AML-193 (cell line): ENCODE measurements at places on chromosomes 2 and 18.

DNA sequence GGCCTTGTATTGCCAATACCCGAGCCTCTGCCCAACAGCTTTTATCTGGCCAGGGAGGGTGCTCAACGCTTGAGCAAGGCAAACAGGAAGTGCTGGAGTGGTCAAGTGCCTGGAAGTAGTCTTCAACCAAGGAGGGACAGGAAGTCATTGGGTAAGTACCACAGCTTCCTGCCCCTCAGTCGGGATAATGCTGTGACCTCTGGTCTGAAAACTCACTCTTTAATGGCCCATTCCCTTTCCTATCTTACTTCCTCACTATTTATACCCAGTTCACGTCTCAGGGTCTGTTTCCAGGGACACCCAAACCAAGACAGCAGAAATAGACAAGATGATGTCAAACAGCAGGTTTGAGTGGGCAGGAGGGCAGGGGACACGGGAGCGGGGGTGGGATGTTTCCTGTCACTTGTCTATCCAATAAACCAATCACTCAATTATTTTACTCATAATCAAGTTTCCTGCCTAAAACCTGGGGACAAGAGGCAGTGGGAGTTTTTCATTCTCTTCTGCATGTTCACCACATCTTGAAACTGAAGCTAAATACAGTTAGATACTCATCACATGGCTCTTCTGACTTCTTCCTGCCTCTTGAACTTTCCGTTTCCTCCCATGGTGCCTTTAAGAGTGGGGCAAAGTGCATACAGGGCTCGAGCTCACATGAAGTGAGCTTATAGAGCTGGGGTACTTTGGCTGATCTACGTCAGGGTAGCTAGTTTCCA lies 68.9 kb upstream of the CAB39 start:
- DNase-seq: peak; percentile 94

DNA sequence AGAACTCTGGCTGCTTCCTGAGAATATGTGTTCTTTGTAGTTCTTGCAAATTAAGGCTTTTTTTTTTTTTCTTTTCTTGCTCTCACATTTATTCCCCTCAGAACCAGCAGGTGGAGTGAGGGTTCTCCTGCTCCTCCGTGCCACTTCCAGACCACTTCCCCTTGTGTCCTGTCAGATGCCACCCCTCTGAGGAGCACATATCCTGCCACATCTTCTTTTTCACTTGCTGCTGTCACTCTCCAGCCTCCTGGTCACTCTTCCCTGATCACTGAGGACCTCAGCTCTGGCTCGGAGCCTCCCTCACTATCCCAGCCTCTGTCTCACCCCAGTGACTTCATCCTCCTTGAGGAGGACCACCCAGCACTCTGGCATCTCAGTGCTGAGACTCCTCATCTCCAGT lies 100.5 kb downstream of the TACR1 start:
- peak; percentile 18 for DNase-seq

DNA sequence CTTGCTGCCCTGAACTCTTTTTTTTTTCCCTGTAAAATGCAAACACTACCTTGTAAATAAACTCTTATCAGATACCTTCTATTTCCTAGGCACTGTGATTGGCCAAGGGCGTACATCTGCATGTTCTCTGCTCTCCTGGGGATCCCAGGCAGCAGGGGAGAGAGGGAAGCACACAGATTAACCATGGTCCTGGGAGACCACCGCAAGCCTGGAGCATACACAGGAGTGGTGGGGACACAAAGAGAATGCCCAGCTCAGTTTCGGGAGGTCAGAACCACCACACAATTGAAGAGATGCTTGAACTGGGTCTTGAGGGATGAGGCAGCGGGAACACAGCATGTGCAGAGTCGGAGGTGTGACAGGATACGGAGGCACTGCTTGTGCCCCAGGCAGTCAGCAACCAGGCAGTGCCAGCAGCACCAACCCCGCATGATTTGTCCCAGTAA lies 2.1 kb downstream of the GREB1 start:
- DNase-seq: no peak

- peak; percentile 16 for DNase-seq
These were observed 199.8 kb downstream of the CLIP4 start for GRCh38 chr2:29314816-29315571.

DNA sequence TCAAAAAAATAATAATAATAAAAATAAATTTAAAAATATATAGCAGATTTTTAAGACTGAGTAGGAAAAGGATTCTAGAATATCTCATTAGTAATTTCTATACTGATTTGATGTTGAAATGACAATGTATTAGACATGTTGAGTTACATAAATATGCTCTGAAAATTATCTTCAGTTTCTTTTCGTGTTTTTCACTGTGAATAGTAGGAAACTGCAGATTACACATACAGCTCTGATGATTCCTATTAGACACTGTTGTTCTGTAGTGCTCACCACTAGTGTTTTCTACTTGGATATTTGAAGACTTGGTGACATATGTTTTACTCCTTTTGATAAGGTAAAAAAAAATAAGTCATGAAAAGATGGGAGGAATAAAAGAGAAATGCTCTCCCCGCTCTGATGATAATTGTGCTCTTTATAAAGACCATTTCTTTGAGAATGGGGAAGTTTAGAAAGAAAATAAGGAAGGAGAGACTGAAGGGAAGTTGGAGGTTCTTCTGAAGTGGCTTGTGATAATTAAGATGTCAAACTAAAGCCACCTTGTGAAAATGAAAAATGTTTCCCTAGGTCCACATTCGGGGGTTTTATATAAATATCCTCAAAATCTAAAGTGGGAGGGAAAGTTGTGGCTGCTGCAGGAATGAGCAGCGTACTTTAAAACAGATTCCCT lies 52.9 kb downstream of the SLC9A2 start:
- DNase-seq: peak; percentile 58

GRCh38 chr2:201008296-201008829 lies 44.9 kb upstream of the ORC2 start:
- no peak for DNase-seq

- no peak for DNase-seq
These were observed 62.7 kb downstream of the ASAP2 start for GRCh38 chr2:9269295-9269694.

DNA sequence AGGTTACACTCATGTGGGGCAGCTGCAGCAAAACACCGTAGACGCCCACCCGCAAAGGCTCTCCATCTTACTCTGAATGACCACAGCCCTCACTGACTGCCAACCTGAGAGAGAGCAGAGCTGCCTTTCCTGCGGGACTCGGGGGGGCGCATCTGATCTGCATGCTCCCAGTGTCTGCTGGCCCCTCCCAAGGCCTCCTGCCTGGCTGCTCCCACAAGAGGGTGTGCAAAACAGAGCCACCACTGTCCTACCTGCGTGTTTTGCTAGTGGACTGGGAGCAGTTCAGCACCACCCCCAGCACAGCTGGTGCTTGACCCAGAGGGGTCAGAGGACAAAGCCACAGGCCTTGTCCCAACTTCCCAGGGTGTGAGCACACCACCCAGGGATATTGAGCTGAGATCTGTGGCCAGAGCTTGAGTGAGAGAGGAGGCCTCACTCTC lies 76.4 kb downstream of the MYO3B start:
- DNase-seq: no peak

GRCh38 chr2:212505586-212505985 lies 33.0 kb downstream of the ERBB4 start:
- DNase-seq: no peak

- DNase-seq: no peak
These were observed 56.0 kb downstream of the METTL4 start for GRCh38 chr18:2515171-2515787.

- no peak for DNase-seq
These were observed 8.1 kb downstream of the ECEL1 start for GRCh38 chr2:232479341-232480200.
